ENCODE measurements at places on chromosomes 3 and 15. TPM values are rescaled to one million over a fixed set of nuclear protein-coding genes. Genes with fewer than 3 reads are reported as not detected.

Gene CD86
- total RNA-seq: not detected

Gene HDC
- total RNA-seq: not detected

Gene PROK2
- not detected for total RNA-seq

Gene RBPMS2
- not detected for total RNA-seq
